ENCODE measurements at places on chromosomes 12 and 14.
A peak's percentile ranks its signal among the peaks of the same experiment; 100 is the strongest.

DNA sequence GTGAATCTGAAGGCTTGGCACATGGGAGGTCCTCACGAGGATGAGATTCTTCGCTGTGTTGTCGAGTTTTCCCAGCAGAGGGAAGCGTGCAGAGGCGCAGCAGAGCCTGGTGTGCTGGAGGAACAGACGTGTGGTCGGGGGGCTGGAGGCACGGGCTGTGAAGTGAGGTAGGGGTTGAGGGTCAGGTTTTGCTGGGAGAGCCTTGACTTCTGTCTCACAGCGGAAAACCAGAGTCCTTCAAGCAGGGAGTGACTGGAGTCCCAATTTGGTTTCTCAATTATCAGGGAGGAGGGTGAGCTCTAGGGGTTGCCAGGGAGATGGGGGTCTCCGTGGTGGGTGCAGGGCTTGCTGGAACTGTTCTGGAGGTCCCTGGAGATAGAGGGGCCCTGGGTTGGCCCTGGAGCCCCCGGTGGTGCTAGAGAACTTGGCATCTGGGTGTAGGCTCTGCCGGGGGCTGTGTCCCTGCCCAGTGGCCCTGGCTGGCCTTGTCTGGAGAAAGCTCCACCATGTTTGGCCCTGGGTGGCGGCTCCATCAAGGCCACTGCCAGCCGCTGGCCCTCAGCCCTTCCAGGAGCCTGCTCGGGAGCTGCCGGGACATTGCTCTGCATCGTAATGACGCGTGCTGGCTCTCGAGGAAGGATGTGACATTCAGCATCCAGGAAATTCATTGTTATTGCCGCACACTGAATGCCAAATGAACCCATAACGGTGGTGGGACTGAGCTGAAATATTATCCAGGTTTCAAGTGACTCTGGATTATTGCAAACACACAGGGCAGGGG, 215.7 kb downstream of the KIF26A start:
- DNase-seq, result no peak

DNA sequence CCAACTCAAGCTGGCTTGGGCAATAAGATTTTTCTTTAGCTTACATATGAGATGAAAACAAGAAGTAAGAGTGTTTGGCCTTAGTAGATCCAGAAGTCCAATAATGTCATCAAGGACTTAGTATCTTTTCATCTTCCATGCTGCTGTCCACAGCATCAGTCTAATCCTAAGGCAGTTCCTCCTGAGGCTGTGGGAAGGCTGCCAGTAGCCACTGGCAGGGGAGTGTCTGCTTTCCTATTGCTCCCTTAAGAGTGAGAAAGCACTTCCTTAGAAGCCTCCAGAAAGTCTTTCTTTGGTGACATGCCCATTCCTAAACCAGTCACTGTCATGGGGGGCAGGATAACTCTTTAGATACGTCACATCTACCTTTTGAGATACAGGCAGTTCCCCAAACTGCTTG, 317.7 kb downstream of the BMP4 start:
- DNase-seq, result no peak

GRCh38 chr12:42277396-42278127, 39.5 kb upstream of the YAF2 start:
- DNase-seq, result no peak

- DNase-seq, result no peak
Measured at GRCh38 chr14:103552011-103552845, 10.2 kb downstream of the BAG5 start.

GRCh38 chr14:77265561-77266335, 5.3 kb downstream of the NGB start:
- DNase-seq, result no peak

GRCh38 chr12:47985596-47986290, 18.5 kb downstream of the COL2A1 start:
- DNase-seq, result no peak

GRCh38 chr12:122035292-122035691, 13.6 kb downstream of the BCL7A start:
- DNase-seq, result no peak

GRCh38 chr14:72921396-72921795, 4.9 kb upstream of the DCAF4 start:
- no peak for DNase-seq

GRCh38 chr12:579420-580110, 83.7 kb downstream of the NINJ2 start:
- no peak for DNase-seq

- no peak for DNase-seq
Measured at GRCh38 chr14:104531421-104532190, 48.0 kb upstream of the C14orf180 start.

- DNase-seq, result no peak
Measured at GRCh38 chr12:62643486-62643885, 176.9 kb downstream of the MON2 start.

DNA sequence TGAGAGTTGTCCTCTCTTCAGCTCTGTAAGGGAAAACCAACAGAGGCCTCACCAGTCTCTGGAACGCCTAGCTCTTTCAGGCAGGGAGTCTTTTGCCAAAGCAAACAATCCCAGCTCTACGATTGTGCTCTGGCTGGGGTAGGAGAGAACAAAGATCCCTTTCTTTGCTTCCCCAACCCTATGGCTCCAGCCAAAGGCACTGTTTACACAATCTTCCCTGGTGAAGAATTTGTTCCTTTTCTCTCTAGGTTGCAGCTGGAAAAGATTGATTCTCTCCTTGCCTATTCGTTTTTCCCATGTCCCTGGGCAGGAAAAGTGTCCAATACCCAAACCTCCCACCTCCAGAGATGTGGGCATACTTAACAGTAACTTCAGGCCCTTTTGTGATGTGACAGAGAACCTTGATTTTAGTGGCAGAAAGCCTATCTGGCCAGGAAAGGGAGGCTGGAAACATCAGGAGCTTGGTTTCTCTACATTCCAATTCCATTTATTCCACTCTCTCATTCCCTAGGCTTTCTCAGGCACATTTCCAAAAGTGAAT, 16.8 kb downstream of the ATP5MC2 start:
- DNase-seq, result no peak

DNA sequence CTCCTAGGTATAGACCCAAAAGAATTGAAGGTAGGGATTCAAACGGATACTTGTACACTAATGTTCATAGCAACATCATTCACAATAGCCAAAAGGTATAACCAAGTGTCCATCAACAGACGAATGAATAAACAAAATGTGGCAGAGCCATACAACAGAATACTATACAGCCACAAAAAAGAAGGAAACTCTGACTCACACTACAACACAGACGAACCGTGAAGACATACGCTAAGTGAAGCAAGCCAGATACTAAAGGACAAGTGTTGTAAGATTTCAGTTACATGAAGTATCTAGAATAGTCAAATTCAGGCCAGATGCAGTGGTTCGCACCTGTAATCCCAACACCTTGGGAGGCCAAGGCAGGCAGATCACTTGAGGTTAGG, 19.1 kb downstream of the CAMKK2 start:
- no peak for DNase-seq

GRCh38 chr14:20415782-20416206, 2.5 kb upstream of the TEP1 start:
- peak; percentile 60 for DNase-seq

DNA sequence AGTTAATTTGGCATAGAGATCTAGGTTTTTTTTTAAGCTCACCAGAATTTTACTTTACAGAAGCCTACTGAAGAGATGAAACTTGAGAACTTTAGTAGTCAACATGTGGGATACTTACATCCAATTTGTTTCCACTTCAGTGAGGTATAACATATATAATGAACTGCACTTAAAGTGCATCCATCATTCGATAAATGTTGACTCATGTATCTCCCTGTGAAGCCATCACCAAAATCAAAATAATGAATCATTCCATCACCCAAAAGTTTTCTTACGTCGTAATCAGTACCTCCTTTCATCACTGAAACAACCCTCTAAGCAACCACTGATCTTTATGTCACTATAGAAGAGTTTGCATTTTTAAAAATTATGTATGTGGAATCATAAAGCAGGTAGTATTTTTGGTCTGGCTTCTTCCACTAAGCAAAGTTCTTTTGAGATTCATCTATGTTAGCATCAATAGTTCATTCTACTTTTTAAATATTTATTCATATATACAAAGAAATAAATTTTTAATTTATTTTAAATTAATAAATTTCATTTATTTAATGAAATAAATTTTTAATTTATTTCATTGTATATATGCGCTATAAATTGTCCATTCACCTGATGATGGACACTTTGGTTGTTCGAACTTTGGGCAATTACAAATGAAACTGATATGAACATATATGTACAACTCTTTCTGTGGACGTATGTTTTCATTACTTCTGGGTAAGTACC, 2.0 kb upstream of the CPNE8 start:
- no peak for DNase-seq

DNA sequence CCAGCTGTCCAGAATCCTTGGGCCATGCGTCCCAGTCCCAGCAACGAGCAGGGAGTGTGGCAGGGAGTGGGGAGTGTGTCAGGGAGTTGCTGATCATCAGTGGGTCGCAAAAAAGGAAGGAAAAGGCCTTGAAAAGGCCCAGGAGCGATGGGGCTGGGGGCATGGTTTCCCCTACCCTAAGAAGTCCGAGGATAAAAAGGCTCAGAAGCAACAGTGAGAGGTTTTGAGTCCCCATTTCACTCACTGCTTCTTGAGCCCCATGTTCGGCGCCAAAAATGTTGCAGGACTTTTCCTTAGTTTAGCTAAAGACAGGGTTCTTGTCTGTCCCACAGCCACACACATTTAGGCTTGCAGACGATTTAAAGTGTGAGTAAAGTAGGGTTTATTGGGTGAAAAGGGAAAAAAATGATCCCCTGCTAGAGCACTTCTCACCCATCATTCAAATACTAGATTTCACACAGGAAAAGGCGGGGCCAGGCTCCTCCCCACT, 189.5 kb downstream of the KCNC2 start:
- no peak for DNase-seq

DNA sequence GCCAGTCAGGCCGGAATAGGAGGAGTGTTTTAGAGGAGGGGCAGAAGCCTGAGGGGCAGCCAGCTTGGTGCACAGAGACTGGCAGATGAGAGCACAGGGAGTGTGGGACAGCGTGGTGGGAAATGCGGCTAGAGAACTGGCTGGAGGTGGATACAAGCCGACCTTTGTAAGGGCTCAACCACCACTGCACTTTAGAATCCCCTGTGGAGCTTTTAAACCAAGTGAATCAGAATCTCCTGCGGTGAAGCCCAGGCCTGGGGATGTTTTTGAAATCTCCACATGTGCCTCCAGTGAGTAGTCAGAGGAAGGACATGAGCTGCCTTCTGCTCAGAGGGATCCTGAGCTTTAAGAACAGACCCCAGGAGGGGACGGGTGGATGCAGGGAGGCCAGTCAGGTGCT, 10.9 kb upstream of the PCED1B start:
- DNase-seq, result no peak

GRCh38 chr12:124030510-124030909, 57.5 kb downstream of the ZNF664 start:
- DNase-seq, result no peak

GRCh38 chr14:74414403-74415114, 11.5 kb downstream of the SYNDIG1L start:
- DNase-seq, result no peak

DNA sequence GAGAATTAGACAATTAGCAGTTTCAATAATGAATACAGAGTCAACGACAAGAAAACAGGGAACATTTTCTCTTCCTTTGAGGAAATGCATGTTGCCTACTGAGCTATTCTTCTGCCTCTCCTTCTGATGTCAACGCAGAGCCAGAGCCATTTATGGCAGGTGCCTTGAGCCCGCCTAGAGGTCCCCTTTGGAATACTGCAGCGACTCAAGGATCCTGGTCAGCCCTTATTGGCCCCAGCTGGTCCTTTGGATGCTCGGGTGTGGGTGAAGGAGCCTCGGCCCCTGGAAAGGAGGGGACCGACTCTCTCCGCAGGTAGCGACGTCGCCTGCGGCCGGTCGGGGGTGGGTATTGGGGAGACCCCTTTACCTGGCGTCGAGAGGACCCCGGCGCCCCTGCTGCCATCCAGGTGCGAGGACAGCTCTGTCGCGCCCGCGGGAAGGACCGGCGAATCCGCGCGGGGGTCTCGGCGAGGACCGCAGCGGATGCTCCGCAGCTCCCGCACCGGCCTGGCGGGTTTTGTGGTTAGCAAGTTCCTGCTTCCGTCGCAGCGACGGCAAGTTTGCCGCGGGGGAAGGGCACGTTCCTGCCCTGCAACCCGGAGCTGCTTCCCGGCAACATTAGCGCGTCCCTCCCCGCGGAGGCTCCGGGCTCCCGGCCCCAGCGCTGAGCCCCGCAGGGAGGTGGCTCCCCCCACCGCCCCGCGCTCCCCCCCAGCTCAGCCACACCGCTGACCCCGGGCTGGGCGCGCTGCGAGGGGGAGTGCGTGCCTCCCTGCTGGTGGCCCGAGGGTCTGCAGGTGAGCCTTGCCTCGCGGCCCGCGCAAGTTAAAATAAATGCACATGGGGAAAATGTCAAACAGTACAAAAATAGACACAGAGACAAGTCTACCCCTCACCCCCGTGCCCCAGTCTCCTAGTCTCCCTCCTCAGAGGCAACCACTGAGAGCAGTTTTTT, at the start of gene MANSC1:
MANSC1 (minus strand) TSS at position 532 of the 955 bp plus-strand sequence. CDS start 6,928 bp downstream, outside the sequence.
- DNase-seq, result peak; percentile 58

- DNase-seq, result no peak
Measured at GRCh38 chr12:47105914-47106674, 26.3 kb upstream of the AMIGO2 start.

DNA sequence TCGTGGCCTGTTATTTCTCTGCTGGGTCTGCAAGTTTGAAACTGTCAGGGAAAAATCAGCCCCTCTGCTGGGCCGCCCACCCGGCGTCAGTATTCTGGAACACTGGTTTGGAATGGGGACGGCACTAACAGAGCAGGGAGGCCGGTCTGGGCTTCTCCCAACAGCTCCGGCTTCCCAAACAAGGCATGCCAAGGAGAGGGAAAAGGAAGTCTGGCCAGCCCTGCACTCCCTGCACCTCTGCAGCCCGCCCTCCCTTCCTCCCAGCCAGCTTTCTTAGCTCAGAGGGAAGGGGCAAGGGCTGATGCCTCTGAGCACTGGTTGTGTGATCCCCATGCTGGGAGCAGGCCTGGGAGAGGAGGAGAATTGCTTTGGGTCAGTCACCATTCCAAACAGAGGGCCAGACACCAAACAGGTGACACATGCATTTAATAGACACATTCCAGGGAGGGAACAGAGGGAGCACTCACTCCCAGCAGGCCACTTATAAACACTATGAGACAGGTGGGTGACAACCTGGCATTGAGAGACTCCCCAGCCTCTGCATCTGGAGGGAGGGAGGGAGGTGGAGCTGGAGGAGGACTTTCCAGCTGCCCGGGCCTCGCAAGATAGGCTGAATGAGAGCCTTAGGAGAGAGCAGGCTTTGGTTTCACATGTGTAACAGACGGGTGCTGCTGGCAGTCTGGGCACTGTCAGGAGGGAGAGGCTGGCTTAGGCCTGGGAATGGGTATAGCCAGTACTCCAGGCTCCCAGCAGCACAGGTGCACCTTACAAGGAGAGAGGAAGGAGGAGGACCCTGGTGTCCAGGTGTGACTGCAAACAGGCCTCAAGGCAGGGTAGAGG, 10.3 kb downstream of the KRT75 start:
- no peak for DNase-seq

- DNase-seq, result peak; percentile 61
Measured at GRCh38 chr14:77120771-77121743, 20.5 kb downstream of the ZDHHC22 start.

DNA sequence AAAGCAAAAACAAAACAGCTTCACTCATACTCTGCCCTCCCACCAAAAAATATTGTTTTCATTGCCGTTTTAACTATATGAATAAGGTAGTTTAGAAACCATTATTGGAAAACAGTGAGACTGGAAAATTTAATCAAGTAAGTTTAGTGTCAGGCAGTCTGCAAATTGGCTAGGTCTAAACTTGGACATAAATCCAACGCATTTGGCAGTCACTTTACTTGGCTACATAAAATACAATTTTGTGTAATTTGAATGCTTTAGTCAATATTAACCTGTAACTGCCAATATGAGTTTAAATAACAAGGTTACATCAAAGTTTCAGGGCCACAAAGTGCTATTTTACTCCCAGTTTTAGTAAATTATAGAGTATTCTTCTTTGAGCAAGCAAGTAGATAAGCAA, 202.3 kb upstream of the SLC38A2 start:
- DNase-seq, result no peak
